ENCODE measurements at places on chromosomes 6 and 20.

- no peak for DNase-seq
Observed at GRCh38 chr6:39821742-39822532, 29.8 kb downstream of the DAAM2 start.

DNA sequence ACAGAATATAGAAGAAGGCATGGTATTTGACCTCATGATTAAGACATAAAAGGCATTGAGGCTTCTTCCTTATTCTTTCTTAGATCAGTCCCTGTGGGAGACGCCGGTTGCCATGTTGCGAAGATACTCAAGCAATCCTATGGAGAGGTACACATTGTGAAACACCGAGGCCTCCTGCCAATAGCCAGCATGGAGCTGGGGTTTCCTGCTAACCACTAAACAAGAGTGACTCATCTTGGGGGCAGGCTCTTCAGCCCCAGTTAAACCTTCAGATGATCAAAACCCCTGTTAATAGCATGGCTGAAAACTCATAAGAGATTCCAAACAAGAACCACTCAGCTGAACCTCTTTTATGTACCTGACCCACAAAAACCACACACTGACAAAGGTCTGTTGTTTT, 478.8 kb downstream of the CD83 start:
- DNase-seq = no peak

DNA sequence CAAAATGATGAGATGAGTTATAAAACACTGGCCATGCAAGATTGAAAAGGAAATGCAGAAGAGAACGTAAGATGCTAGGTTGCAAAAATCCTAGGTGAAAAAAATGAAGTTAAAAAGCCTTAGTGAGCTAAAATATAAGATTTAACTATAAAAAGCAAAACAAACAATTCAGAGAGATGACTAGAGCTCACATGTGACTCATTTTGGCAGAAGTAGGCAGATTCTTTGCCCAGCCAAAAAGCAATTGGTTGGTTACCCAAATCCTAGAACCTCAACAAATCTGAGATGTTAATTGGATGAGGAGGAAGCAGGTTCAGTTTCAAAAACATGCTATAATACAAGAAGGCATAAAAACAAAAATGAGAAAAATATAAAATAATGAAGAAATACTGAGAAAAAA, 249.1 kb downstream of the OGFRL1 start:
- no peak for DNase-seq

DNA sequence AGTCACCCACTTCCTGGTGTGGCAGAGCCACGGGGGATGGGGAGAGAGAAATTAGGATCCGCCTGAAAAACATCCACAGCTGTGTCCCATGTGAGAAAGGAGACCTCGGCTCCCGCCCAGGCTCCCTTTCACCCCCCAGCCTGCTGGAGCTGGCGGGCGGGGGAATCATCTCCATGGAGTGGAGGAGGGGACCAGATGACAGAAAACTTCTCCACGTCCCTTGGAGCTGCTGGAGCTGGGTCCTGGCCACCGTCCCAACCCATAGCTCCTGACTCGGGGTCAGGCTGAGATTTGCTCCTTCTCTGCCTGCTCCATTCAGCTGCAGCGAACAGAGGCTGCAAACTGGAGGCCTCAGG, 113.8 kb downstream of the CEBPB start:
- DNase-seq = no peak

DNA sequence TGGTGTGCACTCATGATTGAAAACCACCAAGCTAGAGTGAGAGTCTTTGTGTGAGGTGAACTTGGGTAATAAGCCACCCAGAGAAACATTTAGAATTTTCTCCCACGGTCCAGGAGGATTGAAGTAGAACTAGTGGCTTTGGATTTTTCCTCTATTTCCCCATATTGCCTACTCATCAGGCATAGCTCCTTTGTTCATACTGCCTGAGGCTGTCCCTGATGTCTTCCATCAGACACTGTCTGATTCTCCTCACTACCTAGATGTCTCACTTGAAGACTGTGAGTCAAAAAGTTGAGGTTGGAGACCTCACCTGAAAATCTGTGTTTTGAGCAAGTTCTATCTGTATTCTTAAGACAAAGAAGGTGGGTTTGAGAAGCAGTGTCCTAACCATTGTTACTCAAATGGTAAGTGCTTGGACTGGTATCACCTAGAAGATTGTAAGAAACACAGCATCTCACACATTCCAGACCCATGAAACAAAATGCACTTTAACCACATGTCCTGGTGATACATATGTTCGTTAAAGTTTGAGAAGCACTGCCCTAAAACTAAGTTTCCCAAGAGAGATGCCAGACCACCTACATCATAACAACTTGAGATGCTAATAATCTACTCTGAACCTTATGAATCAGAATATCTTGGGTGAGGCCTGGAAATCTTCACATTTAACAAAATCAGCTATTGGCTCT, 523.4 kb upstream of the BTBD3 start:
- no peak for DNase-seq

DNA sequence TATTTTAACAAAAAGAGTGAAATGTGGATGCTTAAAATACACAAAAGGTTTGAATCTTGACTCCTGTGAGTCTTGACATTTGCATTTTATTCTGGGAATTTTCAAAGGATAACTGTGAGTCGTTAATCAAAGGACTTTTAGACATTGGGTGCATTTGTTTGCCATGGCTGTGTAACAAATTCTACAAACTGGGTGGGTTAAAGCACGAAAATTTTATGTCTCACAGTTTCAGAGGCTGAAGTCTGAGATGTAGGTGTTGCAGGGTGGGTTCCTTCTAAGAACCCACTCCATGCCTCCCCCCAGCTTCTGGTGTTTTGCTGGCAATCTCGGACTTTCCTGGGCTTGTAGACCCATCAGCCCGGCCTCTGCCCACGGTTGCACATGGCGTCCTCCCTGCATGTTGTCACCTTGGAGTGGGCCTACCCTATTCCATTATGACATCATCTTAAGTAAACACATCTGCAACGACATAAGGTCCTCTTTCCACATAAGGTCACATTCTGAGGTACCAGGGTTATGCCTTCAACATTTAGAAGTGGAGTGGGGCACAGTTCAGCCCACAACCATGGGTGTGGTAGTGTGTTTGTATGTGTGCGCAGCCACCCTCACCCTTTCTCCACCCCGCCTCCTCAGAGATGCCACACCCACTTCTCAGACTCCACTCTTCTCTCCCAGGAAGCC, 113.1 kb downstream of the FOXA2 start:
- no peak for DNase-seq

DNA sequence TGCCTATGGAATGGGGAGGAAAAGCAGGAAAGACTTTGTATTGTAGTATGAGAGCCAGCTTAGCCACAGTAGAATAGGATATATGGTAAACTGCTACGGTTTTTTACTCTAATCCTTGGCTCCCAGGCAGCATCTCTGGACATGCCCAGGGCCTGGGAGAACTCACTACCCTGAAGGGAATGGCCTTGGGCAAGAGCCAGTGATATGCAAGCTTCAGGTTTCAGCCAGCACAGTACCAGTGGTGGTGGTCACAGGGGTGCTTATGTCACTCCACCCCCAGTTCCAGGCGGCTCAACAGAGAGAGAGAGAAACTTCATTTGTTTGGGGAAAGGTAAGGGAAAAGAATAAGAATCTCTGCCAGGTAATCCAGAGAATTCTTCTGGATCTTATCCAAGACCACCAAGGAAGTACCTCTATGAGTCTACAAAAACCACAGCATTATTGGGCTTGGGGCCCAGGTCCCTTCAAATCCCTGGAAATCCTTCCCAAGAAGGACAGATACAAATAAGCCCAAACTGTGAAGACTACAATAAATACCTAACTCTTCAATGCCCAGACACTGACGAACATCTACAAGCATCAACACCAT, 121.2 kb downstream of the THBS2 start:
- no peak for DNase-seq

GRCh38 chr6:7169296-7169721, 61.5 kb downstream of the RREB1 start:
- no peak for DNase-seq

DNA sequence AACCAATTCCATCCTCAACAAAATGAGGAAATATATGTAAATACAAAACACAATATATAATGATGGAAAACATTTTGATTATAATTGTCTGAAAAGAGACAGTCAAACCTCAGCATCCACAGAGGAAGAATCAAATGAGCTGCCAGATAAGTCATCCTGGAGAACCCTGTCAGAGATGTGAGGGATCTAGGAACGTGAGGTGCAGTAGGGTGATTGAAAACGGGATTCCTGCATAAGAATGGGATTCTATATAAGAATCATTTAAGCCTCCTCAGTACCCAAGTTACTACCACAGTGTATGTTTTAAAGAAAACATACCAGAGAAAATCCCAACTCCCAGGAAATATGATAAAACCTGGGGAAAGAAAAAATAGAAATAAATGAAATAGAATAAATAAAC, 690.5 kb downstream of the FRK start:
- no peak for DNase-seq

GRCh38 chr6:86153521-86153920, 510.8 kb upstream of the SYNCRIP start:
- no peak for DNase-seq

DNA sequence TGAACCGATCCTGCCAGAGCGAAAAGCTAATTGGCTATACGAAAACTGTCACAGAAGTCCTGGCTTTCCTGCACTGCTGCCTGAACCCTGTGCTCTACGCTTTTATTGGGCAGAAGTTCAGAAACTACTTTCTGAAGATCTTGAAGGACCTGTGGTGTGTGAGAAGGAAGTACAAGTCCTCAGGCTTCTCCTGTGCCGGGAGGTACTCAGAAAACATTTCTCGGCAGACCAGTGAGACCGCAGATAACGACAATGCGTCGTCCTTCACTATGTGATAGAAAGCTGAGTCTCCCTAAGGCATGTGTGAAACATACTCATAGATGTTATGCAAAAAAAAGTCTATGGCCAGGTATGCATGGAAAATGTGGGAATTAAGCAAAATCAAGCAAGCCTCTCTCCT, 14.2 kb downstream of the CCR6 start:
- no peak for DNase-seq

DNA sequence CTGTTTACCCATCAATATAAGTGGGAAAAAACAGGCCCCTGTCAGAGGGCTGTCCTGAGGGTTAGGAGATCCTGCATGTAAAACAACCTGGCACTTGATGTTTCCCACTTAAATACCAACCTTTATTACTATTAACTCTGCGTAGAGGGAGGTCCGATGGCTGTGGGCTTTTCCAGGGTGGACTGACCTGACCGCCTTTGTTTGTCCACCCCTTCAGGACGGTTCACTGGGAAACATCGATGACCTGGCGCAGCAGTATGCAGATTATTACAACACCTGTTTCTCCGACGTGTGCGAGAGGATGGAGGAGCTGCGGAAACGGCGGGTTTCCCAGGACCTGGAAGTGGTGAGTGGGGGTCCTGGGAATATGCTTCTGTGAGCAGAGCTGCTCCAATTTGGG, 47.3 kb downstream of the SASH1 start:
- DNase-seq = no peak

- peak; percentile 32 for DNase-seq
Observed at GRCh38 chr20:36092398-36093024, 62.0 kb upstream of the EPB41L1 start.

GRCh38 chr20:64143018-64143801, 21.0 kb upstream of the MYT1 start:
- no peak for DNase-seq

GRCh38 chr20:16173044-16173443, 400.2 kb downstream of the KIF16B start:
- no peak for DNase-seq

- DNase-seq = no peak
Observed at GRCh38 chr6:141258516-141258915, 874.2 kb upstream of the GJE1 start.

DNA sequence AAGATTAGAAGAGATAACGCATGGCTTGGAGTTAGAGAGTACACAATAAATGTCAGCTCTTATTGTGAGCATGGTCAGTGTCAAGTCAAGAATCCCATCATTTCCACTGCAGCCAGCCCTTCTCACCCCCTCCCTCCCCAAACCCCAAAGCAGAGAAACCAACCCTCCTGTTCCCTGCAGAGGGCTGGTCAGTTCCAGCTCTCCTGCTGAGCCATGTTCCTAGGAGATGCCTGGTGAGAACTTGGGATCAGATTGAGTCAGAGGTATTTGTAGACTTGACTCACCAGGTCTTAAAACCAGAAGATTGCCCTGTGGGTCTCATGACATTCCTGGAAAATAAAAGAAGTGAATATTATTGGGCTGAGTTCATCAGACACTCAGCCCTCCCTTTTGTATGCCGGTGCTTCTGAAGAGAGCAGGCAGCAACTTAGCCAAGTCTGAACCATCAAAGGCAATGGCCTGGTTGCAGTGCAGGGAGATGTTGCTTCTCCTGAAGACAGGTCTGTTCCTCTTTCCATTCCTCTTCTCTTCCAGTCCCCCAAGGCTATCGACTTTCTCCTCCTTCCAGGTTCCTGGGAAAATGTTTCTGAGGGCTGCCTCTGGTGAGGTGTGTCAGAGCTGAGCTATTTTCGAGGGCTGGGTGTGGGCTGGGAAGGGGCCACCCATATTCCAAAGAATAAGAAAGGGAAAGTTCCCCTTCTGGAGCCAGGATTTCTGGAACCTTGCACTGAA, 278.2 kb upstream of the SUPT3H start:
- no peak for DNase-seq

- no peak for DNase-seq
Observed at GRCh38 chr20:63850689-63851547, 10.4 kb upstream of the ABHD16B start.

- DNase-seq = no peak
Observed at GRCh38 chr6:45514454-45515230, 136.9 kb upstream of the SUPT3H start.

DNA sequence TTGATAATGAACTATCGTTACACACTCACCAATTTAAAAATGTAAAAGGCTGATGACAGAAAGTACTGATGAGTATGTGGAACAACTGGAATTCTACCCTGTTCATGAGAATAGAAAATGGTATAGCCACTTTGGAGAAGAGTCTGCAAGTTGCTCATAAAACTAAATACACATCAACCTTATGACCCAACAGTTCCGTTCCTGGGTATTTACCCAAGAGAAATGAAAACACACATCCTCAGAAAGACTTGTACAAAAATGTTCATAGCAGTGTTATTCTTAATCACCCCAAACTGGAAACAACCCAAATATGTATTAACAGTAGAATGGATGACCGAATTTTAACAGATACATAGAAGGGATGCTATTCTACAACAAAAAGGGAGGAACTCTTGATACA, 145.7 kb upstream of the LRFN2 start:
- DNase-seq = no peak
